ENCODE measurements at places on chromosomes 4 and X.

DNA sequence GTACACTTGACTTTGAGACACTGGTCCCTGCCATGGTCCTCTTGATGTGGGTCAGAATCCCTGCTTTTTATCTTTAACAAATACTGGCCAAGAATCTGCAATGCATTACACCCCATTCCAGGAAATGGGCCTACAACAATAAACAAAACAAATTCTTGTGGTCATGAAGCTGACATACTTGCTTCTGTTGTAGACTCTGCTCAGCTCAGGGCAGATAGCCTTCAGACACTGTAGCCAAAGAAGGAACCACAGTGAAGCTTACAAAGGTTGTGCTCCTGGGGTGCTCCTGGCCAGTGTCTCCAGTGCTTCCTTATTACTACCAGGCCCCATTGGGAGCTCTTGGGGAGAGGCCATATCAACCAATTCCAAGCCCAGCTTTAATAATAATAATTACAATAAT lies 21.8 kb downstream of the KIAA1210 start:
- no peak for DNase-seq

DNA sequence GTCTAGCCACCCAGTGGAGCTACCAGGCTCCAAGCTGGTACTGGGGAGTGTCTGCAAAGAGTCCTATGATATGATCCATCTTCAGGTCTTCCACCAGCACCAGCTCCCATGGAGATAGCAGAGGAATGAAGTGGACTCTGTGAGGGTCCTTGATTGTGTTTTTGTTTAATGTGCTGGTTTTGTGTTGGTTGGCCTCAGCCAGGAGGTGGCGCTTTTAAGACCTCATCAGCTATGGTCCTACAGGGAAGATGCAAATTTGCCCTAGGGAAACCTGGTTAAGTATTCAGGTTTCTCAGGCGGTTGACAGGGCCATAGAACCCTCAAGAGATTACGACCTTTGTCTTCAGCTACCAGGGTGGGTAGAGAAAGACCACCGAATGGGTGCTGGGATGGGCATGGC lies 1141.1 kb downstream of the STIM2 start:
- DNase-seq, result no peak

GRCh38 chrX:97619499-97619898 lies 735.8 kb downstream of the RPA4 start:
- DNase-seq, result no peak

DNA sequence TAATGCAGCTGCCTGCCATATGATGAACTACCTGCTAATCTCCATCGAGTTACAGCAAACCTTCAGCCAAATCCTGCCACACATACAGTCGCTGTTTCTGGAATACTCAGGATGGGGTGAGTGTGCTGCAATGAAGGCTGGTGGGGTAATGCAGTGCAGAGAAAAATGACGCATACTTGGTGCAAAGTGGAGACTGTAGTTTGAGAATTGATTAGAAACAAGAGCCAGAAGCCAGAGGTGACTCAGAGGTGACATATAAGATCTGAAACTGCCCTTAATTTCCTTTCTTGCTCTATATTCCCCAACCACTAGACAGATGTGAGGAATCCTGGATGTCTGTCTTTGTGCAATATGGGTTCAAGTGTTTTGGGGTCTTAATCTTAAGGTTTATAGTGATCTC lies 22.0 kb downstream of the C4orf54 start:
- no peak for DNase-seq

- no peak for DNase-seq
Observed at GRCh38 chr4:71538528-71538927, 199.7 kb downstream of the SLC4A4 start.

DNA sequence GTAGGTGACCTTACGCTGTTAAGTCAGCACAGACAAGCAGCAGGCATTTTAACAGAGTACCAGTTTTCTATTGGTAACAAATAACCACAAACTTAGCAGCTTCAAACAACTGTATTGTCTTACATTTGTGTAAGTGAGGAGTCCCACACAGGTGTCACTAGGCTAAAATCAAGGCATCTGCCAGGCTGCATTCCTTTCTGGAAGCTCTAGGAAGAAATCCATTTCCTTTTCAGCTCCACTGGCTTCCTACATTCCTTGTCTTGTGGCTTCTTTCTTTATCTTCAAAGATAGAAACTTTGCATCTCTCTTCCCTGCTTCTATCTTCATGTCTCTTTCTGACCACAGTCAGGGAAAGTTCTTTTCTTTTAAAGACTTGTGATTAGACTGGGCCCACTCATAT lies 139.9 kb downstream of the TMEM144 start:
- no peak for DNase-seq

DNA sequence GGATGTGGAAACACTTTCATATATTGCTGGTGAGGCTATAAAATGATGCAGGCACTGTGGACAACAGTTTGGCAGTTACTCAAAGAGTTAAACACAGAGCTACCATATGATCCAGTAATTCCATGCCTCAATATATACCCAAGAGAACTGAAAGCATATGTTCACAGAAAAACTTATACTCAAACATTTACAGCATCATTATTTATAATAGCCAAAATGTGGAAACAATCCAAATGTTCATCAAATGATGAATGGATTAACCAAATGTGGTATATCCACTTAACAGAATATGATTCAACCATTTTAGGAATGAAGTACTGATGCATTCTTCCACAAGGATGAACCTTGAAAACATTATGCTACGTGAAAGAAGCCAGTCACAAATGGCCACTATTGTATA lies 603.8 kb downstream of the IQCM start:
- DNase-seq, result no peak

DNA sequence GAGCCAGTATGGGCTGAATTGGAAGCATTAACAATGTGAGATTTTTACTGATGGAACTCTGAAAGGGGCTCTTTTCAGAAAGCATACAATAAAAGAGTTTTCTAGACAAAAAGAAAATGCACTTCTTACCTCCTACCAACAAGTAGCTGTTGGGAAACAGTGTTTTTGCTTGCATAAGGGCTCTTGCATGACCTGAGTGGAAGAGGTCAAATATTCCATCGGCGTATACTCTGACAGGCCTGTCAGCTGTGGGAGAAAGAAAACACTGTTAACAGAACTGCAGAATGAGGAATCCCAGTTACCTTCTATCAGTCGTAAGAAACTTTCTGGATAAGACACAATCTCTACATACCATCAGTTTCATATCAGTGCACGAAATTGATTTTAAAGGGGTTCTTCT lies 39.5 kb downstream of the PCYT1B start:
- no peak for DNase-seq

DNA sequence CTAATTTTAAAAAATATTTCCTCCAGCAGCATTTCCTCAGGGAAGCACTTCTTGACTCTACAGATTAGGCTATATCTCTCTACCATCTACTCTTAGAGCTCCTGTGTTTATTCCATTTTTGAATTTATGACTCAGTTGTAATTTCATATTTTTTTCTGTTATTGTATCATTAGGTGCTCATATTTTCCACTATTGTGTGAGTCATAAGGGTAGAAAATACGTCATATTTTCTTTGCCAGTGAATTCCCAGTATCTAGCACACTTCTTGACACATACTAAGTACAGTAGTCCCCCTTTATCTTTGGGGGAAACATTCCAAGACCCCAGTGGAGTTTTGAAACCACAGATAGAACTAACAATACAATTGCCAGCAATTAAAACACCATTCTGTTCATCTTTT lies 431.2 kb downstream of the GASK1B start:
- no peak for DNase-seq

GRCh38 chrX:82141942-82142341 lies 940.0 kb downstream of the SH3BGRL start:
- DNase-seq, result no peak

GRCh38 chrX:153924149-153924861 lies 1.8 kb downstream of the ARHGAP4 start:
- peak; percentile 57 for DNase-seq

GRCh38 chr4:188992706-188993105 lies 853.5 kb downstream of the TRIML1 start:
- no peak for DNase-seq

DNA sequence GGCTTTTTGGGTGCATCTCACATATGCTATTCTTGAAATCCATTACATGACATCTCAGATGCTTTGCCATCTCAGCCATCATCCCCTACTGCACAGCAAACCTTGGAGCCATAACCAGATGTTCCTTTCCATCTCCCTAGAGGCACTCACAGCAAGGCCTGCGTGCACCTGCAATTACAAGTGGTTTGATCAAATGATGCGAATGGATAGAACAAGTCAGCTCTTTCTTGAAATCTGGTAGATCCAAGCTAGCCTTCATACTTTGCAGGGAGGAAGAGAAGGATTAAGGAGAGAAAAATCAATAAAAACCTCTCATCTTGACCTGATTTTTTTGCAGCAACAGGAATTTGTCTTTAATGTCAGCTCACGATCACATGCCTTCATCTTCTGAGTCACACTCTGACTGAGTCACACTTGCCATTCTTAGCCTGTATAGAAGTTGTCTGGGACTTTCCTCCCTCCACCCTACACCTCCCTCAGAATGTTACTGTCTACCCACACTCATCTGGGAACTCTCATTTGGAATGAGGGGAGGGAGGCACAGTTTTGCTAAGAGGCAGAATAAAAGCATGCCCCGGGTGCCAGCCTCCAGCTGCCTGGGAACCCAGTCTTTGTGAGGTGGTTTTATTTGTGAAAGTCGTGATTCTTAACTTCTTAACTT lies 11.9 kb upstream of the TRIML1 start:
- DNase-seq, result no peak

- no peak for DNase-seq
Observed at GRCh38 chrX:40933132-40933705, 152.0 kb upstream of the USP9X start.

GRCh38 chr4:39085891-39086290 lies 23.9 kb downstream of the KLHL5 start:
- no peak for DNase-seq

- DNase-seq, result no peak
Observed at GRCh38 chr4:100635899-100636298, 118.1 kb upstream of the EMCN start.

GRCh38 chr4:186724058-186724863 lies 605 bp upstream of the FAT1 start:
- DNase-seq, result no peak

GRCh38 chrX:44435047-44435446 lies 91.6 kb upstream of the EFHC2 start:
- no peak for DNase-seq

DNA sequence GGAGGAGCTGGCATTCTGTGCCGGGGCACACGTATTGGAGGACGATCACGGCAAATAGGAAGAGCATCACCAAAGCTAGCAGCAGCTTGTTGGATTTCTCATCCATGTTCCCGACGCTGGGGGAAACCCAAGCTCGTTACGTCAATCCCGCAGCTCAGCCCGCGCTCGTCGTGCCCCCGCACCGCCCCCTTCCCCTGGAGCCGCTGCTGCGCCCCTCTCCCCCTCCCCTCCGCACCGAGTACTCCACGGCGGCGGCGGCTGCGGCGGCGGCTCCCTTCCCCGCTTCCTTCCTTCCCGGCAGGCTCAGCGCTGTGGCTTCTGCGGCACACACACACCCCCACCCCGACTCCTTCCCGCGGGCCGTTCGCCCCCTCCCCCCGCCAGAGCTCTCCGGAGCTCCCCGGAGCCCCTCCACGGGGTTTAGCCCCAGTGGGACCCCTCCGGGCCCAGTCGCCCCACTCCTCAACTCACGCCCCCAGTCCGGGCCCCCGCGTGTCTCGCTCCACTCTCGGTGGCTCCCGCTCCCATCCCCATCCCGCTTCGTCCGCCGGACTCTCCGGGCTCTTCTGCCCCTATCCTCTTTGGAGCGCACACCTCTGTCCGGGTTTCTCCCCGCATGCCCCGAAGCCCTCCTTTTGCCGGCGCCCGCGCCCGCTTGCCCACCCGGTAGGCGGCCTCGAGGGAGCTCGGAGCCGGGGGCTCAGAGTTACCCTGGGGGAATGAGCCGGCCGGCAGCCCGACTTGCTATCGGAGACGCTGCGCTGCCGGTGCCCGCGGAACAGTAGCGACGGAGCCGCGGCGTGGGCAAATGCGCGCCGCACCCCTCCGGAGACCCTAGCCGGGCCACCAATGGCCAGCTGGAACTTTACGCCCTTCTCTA lies 978 bp downstream of the HS6ST2 start:
- no peak for DNase-seq

DNA sequence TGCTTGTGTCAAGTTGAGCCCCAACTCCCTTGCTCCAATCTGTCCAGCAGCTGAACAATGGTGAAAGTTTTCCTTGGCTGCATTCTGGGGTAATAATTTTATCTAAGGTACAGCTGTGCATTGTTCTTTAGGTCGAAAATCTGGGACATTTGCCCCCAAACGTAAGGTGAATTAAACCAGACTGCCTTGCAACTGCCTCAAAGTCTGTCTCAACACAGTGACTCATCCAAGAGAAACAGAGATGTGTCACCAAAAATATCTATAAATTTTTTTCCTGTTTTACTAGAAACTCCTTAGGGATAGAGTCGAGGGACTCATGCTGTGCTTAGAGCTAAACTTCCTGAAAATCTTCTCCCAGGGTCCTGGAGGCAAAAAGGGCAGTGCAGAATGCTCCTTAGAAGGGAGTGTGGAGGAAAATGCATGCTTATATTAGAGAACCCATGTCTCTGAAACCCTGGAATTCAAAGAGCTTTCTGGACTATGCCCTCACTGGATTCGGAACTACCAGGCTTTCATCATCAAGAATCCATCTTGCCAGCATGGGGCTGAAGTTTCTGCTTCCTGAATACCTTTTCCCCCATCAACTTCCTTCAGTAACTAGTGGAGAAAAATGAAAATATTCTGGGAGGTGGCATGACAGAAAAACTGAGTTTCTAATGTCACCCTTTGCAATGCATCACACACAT lies 115.7 kb downstream of the PALLD start:
- DNase-seq, result no peak
